ENCODE measurements at places on chromosomes 5 and 9.
A peak's percentile ranks its signal among the peaks of the same experiment; 100 is the strongest.

DNA sequence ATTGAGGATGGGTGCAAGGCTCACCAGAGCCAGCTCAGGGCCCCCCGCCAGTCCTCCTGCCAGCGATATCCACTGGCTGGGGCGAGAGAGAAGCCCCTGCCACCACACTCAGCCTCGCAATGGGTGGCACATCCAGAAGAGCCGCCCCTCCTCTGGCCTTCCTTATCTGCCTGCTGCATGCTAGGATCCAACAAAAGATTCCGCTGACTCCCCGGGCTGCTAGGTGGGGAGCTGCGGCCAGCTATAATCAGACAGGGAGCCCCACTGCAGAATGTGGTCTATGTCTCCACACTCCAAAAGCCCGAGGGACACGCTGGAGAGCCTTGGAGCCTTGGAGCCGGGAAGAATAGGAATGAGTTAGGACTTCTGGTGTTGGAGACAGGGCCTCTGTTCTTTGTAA is 32.8 kb downstream of the COL23A1 start:
- no peak for DNase-seq

- DNase-seq: no peak
Measured at GRCh38 chr5:1570975-1571374, 47.2 kb upstream of the LPCAT1 start.

- DNase-seq: no peak
Measured at GRCh38 chr5:32880796-32881195, 169.7 kb downstream of the NPR3 start.

- peak; percentile 57 for DNase-seq
Measured at GRCh38 chr9:131773911-131774379, 34.1 kb upstream of the RAPGEF1 start.

DNA sequence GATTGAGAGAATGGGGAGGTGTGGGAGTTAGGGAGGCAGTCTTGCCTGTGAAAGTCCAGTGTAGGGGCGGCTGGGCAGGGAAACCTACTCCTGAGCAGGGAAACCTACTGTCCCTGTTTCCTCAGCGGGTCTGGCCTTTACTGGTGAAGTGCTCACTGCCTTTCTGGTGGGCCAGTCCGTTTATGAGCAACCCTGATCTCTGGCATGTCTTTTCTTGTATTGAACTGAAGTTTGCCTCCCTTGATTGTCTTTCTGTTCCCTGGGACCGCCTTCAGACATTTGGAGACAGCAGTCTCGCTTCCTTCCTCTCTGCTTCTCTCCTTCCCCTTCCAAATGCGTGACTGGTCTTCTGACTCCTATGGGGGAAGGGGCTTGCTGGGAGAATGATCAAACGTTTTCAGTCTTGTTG is 2.9 kb downstream of the SNX18 start:
- peak; percentile 63 for DNase-seq

- no peak for DNase-seq
Measured at GRCh38 chr5:52875827-52876226, 88.1 kb downstream of the ITGA1 start.

GRCh38 chr5:67291066-67291465 is 94.5 kb upstream of the CD180 start:
- no peak for DNase-seq

GRCh38 chr5:143222287-143223231 is 180.9 kb downstream of the NR3C1 start:
- no peak for DNase-seq

DNA sequence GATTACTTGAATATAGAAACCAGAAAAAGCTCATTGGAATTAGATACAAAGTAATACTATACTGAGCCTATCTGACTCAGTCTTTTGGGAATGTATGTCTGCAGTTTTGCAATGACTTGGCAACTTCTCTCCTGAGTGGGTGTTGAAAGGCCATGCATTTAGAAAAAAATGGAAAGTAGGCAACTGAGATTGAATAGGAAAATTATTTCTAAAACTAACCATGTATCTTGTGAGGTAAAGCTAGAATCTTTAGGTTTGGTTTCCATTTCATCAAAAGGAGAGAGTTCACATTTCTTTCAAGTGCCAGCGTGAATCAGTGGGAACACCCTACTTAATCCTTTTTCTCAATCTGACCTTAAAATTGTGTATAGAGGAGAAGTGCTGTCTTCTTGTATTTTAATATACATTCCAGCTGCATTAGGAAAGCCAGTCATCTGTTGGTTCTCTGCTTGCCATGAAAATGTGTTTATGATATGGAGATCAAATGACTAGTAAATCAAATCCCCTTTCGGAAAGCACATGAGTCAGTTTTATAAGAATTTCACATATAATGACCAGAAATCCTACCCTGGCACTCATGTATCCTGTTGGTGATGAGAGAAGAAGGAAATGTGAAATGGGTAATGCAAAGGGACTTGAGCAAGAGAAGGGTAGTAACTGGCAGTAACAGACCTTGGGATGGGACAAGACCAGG is 30.4 kb downstream of the NFX1 start:
- DNase-seq: peak; percentile 93

- DNase-seq: no peak
Measured at GRCh38 chr9:75892216-75892911, 1.9 kb downstream of the PCSK5 start.

DNA sequence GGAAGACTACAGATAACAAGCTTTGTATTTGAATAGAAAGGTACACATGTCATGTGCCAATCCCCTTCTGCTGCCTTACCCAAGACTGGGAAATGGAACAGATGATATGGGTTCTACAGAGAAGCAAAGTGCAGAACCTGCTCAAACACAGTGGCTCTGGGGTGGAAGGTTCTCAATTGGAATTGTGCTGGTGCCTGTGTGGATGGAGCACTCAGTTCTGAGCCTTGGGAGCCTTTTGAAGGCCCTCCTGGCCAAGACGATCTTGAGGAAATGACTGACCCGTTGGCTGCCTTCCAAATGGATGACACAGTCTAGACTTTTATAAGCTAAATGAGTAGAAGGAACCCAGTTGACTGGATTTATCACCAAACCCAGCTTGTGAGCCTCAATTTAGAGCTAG is 4.2 kb upstream of the PRSS3 start:
- DNase-seq: peak; percentile 42

DNA sequence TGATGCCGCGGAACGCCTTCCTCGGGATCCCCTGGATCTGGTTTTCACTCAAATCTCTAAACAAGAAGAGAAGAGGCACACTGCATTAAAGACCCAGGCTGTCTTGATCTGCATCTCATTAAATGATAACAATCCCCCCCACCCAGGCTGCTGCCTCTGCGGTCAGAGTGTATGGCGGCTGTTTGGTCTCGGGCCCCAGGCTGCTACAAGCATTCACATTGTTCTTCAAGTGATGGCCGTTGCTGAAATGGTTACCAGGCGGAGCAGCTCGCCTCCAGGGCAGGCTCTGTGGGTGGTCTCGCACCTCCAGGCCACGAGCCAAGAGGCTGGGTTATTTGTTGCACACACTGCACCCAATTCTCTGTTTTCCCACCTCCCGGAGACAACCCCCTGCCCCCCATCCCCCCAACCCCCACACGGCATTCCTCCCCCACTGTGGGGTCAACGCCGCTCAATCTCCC is 304.1 kb upstream of the PANK3 start:
- DNase-seq: no peak

GRCh38 chr9:127907867-127908659 is 8.7 kb upstream of the ST6GALNAC6 start:
- DNase-seq: no peak

GRCh38 chr5:151064916-151065499 is 15.8 kb downstream of the TNIP1 start:
- DNase-seq: no peak

GRCh38 chr5:3778000-3778550 is 182.4 kb downstream of the IRX1 start:
- DNase-seq: no peak

DNA sequence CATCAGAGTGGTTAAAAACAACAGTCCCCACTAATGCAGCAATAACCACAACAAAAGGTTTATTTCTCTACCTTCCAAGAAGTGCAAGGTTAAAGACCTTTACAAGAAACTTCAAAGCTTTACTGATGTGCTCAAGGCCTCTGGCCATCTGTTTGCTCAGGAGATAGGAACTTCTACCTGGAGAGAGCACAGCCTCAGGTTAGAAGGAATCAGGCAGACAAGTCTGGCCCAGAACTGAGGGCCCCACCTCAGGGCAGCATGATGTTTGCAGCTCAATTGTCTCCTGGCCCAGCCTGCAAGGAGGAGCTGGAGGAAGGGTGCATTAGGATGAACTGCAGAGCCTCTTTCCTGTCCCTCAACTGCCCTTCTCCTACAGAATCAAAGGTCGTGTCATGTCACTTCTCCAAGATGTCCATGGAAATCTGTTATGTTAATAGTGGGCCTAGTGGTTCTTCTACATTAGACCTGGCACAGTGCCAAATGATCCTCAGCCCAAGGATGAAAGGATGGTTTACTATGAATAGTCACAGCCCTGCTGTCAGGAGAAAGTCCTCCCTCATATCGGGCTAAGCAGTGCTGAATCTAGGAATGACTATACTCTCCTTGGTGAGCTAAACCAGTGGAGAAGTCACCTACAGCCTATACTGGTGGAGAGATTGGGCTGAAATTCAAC is 98.9 kb upstream of the NTRK2 start:
- DNase-seq: no peak

GRCh38 chr5:149345147-149345891 is at the start of gene GRPEL2:
Gene GRPEL2 (plus strand): TSS chr5:149345499. CDS start chr5:149345540, 41 bp downstream.
- DNase-seq: peak; percentile 98

DNA sequence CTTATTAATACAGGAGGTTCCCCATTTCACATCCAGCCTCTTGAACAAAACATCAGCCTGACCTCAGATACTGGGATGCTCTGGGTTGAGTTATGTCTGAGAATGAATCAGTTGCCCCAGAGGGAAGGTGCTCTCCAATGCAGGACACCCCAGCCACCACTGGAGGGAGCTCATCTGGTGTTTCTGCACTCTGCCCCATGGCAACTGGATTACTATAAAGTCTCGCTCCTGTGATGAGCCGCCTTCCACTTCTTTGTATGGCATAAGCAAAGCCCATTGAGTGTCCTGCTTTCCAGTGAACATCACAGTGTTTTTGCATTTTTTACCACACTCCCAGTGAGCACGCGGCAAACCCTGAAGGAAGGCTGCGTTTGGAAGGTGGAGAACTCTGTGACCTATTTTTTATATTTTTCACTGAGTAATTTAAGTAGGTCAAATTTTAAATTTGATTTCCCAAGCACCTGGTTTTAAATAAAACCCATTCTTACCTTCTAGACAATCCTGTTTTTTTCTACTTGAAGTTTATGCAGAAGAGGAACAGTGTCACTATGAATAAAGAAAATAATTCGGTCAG is 176.9 kb upstream of the WWC1 start:
- DNase-seq: peak; percentile 54

- DNase-seq: peak; percentile 76
Measured at GRCh38 chr5:672329-673160, 20.6 kb downstream of the TPPP start.

- DNase-seq: no peak
Measured at GRCh38 chr5:177344891-177345290, 6.6 kb downstream of the LMAN2 start.

DNA sequence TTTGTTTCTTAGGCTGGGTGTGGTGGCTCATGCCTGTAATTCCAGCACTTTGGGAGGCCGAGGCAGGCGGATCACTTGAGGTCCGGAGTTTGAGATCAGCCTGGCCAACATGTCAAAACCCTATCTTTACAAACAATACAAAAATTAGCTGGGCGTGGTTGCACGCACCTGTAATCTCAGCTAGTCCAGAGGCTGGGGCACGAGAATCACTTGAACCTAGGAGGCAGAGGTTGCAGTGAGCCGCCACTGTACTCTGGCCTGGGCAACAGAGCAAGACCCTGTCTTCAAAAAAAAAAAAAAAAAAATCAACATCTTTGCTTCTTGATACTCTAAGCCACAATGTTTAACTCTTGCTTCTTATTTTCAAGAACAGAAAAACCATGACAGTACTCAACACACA is 16.1 kb downstream of the UBAP2 start:
- DNase-seq: no peak

GRCh38 chr5:5240234-5240633 is 100.1 kb downstream of the ADAMTS16 start:
- no peak for DNase-seq

- DNase-seq: peak; percentile 55
Measured at GRCh38 chr9:134626571-134627416, 14.8 kb upstream of the COL5A1 start.

Data from AG10803 (cell line).